WTC11 (cell line): ENCODE measurements at places on chromosomes 11 and 22.

DNA sequence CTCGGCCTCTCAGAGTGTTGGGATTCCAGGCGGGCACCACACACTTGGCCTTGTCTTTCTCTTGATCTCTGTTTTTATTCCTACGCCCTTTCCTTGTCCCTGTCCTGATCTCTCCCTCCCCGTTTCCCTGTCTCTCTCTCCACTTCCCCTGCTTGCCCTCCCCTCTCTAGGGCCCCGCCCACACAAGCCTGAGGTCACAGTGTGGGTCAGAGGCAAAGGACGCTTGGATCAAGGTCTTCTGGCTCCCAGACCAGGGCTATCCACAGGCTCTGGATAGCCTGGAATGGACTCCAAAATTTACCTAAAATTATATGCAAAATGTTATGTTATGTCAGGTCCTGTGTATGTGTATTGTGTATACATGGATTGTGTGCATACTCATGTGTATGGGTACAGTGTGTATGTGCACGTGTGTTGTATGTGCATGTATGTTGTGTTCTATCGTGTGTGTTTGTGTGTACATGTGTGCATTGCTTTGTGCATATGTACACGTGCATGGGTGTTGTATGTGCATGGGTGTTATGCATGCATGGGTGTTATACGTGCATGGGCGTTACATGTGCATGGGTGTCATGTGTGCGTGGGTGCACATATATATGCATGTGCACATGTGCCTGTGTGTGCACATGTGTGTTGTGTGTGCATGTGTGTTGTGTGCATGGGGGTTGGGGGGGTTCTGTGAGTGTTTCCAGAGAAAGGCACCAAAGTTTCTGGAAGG lies 38.3 kb downstream of the TP53I11 start:
- peak; percentile 57 for DNase-seq

GRCh38 chr11:78190871-78191538 lies 2.3 kb downstream of the USP35 start:
- DNase-seq = no peak

GRCh38 chr11:12182302-12182675 lies 71.9 kb downstream of the MICAL2 start:
- DNase-seq = no peak

DNA sequence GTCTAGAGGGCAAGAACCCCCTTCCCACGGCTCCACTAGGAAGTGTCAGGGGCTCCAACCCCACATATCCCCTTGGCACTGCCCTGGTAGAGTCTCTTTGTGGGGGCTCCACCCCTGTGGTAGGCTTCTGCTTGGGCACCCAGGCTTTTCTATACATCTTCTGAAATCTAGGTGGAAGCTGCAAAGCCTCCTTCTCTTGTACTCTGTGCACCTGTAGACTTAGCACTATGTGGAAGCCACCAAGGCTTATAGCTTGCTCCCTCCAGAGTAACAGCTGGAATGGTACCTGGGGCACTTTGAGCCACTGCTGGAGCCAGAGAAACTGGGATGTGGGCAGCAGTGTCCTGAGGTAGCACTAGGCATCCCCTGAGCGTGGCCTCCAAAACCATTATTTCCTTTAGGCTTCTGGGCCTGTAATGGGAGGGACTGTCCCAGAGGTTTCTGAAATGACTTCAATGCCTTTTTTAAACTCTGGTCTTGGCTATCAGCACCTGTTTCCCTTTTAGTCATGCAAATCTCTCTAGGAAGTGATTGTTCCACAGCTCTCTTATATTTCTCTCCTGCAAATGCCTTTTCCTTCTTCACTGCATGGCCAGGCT lies 68.4 kb downstream of the TRAF6 start:
- no peak for DNase-seq

- DNase-seq = no peak
Observed at GRCh38 chr22:38831166-38831945, 12.5 kb downstream of the NPTXR start.

GRCh38 chr22:45199723-45200122 lies 36.0 kb downstream of the NUP50 start:
- no peak for DNase-seq

- no peak for DNase-seq
Observed at GRCh38 chr11:62601122-62601371, 618 bp downstream of the MTA2 start.
